Muscle of leg (tissue), 16 donors: ENCODE measurements at places on chromosomes 1 and 21. TPM values are rescaled to one million over a fixed set of nuclear protein-coding genes. Genes with fewer than 3 reads are reported as not detected.
A peak's percentile ranks its signal among the peaks of the same experiment; 100 is the strongest.

DNA sequence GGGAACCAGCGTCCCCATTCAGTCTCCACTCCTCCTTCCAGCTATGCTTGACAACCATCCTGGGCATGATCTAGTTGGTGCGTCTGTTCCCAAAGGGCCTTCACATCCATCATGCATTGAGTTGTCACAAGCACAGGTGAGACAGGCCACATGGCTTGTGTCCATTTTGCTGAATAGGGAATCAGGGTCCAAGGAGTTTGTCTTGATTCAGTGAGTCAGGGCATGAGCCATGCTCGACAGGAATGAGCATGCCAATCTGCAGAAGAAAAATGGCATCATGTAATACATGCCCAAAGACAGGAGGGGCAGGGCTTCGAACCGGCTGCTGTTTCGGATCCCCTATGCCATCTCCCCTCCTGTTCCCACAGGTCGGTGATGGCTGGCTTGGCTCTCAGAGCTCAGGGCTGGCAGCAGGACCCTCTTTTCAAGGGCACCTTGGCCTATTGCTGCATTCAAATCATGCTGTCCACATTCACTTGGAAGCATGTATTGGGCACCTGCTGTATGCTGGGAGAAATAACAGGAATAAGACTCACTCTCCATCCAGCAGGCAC, 44.5 kb downstream of the PKP1 start:
- no peak for DNase-seq

DNA sequence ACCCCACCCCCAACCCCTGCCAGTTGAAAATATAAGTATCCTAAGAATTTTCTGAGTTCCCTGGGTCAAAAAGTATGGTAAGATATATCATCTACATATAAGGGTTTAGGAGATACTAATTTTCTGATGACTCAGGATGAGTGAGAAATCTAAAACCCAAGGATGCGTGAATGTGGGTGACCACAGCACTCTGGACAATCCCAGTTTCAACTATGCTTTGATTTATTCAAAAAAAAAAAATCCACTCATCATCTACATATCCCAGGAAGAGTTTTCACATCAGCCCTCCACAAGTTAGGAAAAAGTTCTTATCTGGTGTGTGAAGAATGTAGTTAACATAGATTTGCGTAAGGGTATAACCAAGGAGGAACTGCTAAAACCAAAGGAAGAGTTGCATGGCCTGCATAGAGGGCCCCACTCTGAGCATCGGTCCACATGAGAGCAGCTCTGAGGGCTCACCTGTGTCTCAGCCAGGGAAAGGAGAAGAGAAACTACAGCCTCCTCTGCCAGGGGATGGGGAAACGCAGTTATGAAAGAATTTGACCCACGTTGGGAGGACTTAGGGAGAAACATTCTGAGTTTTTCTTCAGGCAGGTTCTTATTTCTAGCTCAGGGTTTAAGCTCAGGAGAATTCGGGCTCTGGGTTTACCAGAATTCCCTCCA, 18.8 kb downstream of the LAMB3 start:
- no peak for DNase-seq

DNA sequence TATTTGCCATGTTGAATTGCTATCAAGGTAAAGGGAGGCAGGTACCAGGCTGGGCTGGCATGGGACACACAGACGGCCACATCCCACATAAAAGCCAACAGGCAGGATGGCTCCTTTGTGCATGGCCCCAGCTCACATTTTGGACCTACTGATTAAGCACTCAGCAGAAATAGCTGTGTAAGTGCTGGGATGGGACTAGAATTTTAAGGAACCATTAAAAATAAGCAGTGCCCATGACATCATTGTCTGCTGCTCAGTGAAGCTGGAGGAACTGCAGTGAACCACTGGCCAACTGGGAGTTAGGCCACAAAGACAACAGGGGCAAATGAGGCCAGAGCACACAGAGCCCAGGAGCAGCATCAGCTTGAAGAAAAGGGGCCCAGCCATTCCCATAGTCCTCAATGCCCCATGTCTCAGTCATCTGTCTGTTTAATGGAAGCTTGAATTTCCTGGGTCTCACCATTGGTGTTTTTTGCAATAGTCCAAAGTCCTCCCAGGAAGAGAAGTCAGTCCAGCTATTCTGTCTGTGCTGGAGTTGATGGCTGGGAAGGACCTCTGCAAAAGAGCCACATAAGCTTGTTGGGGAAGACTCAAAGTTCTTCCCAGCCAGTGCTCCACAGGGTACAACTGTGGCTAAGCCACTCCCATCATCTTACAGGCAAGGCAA, 45.3 kb upstream of the TNR start:
- DNase-seq, result no peak

- no peak for DNase-seq
Measured at GRCh38 chr1:65166572-65167305, 18.7 kb downstream of the AK4 start.

DNA sequence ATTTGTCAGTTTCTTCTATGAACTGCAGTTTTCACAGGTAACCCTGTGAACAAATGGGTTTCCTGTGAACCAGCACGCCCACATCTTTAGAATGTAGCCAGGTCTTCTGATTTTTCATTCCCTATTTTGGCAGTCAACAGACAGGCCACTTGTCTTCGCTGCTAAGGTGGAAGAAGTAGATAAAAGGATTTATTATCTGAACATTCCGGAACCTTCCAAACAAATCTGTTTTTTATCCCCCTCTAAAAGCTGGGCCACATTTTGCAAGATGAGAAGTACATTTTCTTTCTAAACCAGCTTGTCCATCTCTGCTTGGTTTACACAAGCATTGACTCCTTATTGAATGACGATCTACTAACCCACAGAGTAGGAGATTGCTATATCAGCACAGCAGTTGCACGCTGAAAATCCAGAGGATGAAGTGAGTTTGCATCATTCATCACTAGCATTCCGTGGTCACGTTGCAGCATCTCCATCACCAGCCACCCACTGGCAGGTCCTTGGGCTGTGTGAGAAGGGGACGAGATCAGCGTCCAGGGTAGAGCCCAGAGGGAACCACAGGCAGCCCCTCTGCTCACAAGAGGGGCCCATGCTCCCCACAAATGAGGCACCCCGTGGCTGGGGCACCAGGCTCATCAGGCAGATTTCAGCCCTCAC, 83.5 kb downstream of the TOMM20 start:
- DNase-seq, result no peak

DNA sequence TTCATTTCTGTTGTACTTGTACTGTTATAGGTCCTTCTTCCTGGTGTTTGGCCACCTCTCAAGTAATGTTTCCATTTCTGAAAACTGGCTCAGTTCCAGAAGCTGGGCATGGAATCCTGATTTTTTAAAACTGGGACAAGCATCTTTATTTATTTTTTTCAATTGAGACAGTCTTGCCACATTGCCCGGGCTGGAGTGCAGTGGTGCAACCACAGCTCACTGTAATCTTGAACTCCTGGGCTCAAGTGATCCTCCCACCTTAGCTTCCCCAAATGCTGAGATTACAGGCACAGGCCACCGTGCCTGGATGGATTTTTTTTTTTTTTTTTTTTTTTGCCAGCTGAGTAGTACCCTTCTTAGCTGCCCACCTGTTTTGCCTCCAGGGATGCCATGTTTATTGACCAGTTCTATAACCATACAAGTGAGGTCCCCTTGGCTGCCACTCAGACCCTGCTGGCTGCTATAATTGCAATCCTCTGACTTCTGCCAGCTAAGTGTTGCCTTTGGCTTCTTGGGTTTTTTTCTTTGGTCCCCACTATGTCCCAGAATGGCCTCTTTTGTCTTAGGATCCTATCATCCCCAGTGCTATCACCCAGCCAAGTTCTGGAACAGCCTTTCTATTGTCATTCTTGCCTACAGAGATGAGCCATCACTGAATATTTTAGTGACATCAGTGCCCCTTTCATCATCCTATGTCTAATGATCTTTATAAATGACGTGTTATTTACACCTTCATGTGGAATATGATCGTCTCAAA, 3.9 kb upstream of the DIP2A start:
- DNase-seq, result no peak

DNA sequence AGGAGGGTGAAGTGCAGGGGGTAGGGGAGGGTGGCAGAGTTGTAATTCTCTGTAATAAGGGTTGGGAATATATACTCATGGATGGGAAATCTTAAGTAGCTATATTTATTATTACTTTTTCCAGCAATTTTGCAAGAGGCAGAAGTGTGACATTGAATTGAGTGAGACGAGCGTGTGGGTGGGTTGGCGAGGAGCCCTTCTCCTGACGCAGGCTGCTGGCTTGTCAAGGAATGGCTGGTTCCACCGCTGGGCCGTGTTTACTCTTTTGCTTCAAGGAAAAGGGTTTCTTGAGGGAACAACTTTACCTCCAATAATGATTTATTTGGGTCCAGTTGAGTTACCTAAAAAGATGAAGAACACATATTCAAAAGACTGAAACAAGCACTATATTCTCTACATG, 17.9 kb upstream of the DMRTA2 start:
- no peak for DNase-seq

DNA sequence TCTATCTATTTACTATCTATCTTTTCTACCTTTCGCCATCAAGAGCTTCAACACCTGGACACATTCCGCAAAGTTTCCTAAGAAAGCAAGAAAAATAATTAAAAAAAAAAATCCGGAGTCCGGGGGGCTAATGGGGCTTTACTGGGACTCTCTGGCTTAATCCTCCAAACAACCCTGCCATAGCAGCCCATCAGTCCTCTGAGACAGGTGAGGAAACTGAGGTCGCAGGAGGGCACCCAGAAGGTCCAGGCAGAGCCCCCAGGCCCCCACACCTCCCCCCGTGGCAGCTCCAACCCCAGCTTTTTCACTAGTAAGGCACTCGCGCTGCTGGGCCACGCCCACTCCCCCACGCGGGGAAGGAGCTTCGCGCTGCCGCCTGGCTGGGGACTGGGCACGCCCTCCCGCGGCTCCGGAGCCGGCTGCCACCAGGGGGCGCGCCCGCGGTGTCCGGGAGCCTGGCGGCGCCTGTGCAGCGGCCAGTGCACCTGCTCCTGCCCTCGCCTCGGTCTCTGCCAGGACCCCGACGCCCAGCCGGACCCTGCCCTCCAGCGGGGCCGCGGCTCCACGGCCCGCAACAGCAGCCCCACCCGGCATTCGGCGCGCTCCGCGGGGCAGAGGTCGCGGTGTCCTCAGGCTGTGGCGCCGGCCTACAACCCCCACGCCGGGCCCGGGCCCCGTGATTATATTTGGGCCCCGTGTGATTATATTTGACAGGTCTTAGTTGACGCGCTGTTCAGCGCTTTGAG, 54.1 kb upstream of the SAMD11 start:
- peak; percentile 49 for DNase-seq

DNA sequence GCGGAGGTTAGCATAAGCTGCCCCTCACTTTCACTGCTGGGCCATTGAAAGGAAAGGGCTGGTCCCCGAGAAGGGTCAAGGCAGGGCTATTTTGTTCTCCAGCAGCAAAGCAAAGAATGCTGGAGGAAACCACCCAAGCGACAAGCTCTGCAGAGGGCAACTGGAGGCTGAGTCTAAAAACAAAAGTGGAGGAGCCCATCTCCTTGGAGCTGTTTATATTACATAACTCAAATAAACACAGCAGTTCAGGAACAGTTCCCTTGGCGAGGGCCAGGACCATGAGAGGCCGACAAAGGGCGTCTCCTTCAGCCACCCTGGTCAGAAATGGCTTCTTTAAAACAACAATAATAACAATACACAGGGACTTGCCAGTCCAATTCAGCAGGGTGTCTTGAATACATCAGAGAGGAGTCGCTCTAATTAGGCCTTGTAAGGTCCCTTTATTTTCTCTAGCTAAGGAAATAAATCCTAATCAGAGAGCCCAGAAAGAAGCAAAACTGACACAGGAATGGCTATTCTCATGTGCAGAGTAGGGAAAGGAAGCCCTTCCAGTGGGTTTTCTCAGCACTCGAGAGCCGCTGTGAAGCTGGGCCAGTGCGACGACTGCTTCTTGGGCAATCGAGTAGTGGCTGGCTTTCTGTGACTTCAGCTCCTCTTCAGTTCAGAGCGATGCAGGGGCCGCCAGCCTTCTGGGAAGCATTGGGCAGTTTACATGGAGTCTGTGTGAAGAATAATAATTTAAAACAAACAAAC, 57.0 kb upstream of the TARBP1 start:
- DNase-seq, result peak; percentile 95

- DNase-seq, result no peak
Measured at GRCh38 chr1:90835661-90836344, 118.7 kb upstream of the BARHL2 start.

GRCh38 chr1:41416552-41417334, 55.5 kb downstream of the FOXO6 start:
- DNase-seq, result peak; percentile 78

DNA sequence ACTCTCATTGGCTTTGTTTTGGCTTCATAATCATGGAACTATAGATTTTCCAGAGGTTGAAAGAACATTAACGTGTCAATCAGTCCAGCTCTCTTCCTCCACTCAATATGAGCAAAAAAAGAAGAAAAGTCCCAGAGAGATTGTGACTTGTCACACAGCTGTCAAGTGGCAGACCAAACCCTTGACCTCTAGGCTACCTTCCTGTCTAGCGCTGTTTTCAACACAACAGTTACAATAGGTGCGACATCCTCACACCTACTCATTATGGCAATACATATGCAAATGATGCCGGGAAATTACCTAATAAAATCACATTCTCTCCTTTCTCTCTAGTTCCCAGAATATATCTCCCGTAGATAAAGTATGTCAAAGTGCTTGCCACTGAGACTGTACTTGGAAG, 1.1 kb downstream of the WARS2 start:
- peak; percentile 27 for DNase-seq

GRCh38 chr1:1087351-1088028, 13.4 kb upstream of the RNF223 start:
- peak; percentile 10 for DNase-seq

GRCh38 chr1:183685112-183685713, 32.1 kb upstream of the APOBEC4 start:
- DNase-seq, result peak; percentile 52

The CD1C gene
- total RNA-seq, result 1.1 TPM

The KPRP gene
- total RNA-seq, result not detected

The CLIC6 gene
- 0.04 TPM for total RNA-seq

The CDK18 gene
- total RNA-seq, result 3.1 TPM

The TBX19 gene
- 0.80 TPM for total RNA-seq

The CHI3L1 gene
- total RNA-seq, result 0.13 TPM

The RASSF5 gene
- 3.6 TPM for total RNA-seq

The MEGF6 gene
- 20.8 TPM for total RNA-seq

The OR2T2 gene
- not detected for total RNA-seq

The CFHR1 gene
- total RNA-seq, result 0.53 TPM

The RNU1-2 gene
- total RNA-seq, result 2,384 TPM
